ENCODE measurements at places on chromosomes 5 and 9.

DNA sequence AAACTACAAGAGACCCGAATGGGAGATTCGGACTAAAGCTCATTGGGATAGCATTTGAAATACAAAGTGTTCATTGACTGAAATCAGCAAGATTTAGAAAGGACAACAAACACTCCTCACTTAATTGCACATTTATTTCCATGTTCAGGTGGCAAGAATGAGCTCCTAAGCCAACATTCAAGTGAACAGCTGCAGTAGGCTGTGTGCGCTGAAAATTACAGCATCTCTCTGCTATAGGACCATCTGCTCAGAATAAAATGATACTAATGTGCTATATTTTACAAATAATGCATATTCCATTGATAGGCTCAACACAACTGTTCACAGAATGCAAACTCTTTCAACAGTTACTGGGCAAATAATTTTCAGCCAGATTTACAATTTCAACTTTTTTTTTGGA lies 61.8 kb downstream of the ELAVL2 start:
- DNase-seq, result no peak

DNA sequence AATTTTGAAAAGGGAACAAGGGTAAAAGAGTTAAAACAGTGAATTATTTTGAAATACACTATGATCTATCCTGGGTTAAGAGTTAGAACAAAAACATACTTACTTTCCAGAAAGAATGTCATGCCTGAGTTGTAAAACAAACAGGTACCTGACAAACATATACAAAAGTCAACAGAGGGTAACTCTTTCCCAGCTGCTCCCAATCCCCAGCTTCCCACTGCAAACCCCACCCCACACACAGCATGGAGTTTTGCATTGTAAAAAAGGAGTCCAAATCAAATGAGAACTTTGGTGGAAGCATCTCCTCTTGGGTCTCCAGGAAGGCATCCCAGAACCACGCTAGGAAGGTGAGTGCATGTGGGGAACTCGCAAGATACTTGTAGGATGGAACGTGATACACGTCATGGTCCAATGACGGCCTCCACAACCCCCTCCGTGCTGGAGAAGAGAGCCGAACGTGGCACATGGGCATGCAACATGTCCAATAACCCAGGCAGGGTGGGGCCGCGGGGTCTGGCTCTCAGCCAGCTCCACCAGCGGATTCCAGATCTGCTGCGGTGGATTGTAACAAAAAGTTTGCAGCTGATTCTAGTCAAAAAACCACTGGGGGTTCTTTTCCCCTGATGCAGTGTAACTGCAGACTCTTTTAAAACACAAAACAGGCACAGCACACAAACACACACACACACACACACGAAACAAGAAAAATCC lies 55.8 kb downstream of the EPB41L4B start:
- DNase-seq, result no peak

- no peak for DNase-seq
Measured at GRCh38 chr9:15104826-15105420, 194.7 kb upstream of the FREM1 start.

DNA sequence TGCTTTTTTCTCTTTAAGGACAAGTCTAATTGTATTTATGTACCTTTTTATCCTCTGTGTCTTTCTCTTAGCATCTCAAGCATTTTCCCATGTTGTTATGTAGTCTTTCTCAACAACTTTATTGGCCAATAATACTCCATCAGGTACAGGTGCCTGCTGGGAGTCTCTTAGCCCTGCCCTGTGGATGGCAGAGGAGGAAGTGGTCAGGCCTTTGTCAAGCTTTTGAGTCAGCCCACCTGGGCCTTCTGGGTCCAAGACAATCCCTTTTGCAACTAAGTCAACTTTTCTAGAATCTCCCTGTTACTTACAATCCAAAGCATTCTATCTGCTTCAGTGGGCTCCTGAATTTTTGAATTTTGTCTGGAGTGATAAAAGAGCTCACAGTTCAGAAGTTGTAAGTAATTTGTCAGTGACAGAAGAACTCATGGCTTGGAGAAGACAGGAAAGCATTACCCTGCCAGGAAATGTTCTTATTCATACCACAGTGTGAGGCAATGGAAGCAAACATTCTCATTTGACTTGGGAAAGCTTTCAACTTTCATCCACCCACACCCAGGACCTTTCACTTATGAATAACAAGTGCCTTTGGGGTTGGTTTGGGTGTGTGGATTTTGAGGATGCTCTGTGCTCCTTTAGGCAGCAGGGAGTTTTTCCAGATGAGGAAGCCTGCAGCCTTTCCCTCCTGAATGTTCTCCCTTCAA lies 200.0 kb upstream of the S1PR3 start:
- DNase-seq, result no peak

DNA sequence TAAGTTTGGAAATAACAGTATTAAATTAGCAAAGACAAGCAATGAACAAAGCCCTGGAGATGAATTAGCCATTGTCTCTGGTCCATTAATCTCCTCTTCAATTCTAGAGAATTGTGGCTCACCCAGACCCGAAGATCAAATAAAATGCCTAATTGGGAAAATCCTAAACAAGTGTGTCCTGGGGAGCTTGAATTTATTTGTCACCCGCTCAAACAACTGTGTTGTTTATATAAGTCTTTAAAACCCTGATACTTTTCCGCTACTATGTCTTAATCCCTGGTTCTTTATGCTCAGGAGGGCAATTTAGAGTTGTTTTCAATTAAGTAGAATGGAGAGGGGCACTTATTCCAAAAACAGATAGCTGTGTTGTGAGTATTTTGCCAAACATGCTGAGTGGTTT lies 128.4 kb downstream of the ANXA1 start:
- DNase-seq, result no peak

DNA sequence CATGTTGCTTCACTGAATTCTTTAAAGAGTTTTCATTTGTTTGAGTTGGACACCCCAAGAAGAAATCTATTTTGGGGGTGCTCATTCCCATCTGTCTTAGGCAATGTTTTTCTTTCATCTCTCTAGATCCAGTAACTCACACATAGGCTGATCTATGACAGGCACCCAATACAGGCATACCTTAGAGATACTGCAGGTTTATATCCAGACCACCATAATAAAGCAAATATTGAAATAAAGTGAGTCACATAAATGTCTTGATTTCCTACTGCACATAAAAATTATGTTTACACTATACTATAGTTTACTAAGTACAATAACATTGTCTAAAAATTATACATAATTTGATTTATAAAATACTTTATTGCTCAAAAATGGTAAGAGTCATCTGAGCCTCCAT lies 364.5 kb downstream of the MTRR start:
- no peak for DNase-seq

DNA sequence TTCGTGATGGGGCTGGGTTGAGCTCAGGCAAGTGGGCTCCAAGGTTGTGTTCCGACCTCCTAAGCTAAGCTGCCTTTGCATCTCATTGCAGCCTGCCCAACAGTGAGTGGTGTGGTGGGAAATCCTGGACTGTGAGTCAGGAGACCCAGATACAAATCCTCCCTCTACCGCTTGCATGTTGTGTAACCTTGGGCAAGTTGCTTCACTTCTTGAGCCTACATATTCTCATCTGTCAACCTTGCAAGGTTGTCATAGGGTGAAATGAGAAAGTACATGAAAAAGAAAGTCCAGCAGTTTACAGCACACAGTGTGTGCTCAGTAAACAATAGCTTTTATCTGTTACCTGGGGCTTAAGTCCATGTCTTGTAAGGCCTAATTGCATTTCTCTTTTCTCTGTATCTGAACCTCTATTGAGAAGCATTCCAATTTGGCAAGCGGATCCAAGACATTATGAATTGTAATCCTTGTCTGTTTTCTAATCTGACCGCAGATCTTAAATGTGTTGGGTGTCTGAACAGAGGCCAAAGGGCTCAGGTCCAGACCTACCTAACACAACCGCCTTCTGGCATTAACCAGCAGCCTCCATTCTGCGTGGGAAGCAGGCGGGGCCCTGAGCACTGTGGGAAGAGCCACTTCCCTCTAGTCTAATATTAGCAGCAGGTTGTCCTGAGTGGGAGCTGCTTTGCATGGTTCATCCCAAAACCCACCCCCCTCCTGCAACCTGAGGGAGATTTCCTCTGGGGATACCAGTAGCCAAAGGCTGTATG lies 1.8 kb upstream of the GALNT12 start:
- DNase-seq, result no peak

DNA sequence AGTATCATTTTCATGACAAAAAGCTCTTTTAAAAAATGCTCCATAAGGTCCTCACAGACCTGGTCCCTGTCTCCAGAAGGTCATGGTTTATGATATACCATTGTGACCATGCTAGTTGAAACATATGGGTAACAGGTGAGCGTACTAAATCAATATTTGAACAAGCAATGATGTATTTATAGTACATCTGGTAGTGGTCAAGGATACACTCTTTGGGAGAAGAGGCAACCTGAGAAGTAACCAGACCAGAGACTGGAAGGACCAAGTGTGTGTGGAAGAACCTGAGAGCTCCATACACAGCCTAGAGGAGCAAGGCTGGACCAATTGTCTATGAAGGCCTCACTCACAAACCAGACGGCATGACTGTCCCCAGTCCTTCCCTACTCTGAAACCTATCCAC lies 55.1 kb downstream of the LHFPL2 start:
- DNase-seq, result no peak

DNA sequence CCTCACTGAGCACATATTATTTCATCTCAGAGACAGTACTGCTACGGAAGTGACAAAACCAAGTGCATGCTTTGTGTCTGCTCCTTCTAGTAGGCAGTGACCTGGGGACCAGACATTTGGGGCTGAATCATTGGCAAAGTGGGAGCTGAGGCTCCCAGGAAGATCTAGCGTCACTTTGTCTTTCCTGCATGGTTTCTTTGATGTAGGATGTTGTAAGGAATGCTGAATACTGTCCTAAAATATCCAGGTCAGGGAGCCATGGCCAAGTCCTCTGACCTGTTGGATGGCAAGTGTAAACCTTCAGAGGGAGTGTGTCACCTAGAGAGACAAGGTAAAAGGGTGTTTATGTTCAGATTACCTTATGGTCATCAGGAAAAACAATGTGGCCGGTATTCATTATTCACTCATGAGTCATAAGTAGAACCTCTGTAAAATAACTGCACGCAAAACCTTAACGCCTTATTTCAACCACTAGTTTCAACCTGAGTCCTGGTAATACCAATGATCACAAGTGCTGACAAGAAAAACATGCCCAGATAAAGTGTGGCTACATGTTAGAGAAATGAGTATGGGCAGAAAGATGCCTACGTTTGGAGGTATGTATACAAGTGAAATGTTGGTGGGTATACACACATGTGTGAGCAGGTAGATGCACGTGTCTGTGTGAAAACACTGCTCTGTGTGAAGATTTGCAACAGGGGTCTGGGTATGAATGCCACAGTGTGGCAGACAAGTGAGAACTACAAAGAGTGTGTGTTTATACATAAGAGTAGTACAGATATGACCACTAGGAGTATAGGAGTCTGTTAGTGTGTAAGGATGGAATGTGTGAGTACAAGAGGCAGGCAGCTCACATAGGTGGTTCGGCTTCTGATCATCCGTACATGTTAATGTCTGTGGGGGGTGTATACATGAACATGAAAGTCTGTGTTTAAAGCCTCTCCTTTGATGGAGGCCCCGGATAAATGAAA lies 263.9 kb downstream of the SPOCK1 start:
- DNase-seq, result no peak

GRCh38 chr9:22808876-22809275 lies 362.3 kb downstream of the DMRTA1 start:
- no peak for DNase-seq

GRCh38 chr9:27379311-27380251 lies 82.6 kb upstream of the EQTN start:
- no peak for DNase-seq

- DNase-seq, result peak; percentile 56
Measured at GRCh38 chr5:154405078-154405792, 40.6 kb upstream of the SAP30L start.

GRCh38 chr5:171600741-171601265 lies 181.4 kb downstream of the FGF18 start:
- no peak for DNase-seq

DNA sequence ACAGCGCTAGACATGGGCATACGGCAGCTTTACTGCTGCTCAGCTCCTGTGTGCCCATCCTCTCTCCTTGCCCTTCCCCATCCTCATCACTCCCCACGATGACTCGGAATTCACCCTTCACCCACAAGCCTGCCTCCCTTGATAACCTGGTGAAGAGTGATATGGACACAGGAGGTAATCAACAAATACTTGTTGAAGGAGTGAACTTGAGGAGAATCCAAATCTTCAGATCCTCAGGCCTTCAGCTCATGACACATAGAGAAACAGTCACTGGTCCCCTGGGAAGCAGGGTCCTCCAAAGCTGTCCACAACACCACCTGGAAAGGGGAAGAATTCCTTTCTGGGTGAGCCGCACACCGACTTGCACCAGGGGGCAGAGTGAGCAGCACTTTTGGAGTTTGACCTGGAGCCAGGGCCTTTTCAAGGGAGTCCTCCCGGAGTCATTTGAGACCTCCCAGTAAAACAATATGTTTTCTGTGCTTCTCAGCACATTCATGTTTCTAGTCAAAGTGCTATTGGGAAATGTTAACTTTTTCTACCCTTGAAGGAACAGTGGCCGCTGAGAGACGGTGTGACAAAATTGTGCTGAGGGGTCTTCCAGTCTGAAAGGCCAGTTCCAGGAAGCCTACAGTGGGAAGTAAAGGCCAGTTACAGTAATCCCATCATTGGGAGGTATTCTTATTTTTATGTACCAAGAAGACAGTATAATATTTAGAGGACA lies 332.3 kb downstream of the CWC27 start:
- DNase-seq, result no peak

- no peak for DNase-seq
Measured at GRCh38 chr9:11016081-11016480, 403.3 kb upstream of the PTPRD start.

DNA sequence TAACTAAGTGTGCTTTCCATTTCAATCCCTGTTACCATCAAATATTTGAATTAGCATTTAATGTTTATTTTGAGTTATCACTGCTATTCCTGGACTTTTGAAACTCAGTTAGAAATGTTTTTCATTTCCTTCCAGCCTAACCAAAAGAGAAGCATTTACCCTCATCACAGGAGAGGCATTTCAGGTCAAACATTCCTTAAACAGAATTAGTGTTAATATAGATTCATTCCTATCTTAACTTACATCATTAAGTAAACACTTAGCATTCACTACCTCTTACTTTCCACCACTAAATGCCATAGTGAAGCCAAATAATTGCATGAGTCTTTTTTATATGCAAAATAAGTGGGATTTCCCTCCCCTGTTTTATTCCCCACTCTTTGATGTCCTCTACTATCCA lies 136.6 kb upstream of the OR13F1 start:
- DNase-seq, result no peak

- no peak for DNase-seq
Measured at GRCh38 chr5:73727470-73727869, 101.5 kb downstream of the ARHGEF28 start.

GRCh38 chr5:16578474-16578883 lies 38.3 kb downstream of the RETREG1 start:
- DNase-seq, result no peak
